SK-N-SH (cell line): ENCODE measurements at places on chromosomes 2 and 18.
A peak's percentile ranks its signal among the peaks of the same experiment; 100 is the strongest.

DNA sequence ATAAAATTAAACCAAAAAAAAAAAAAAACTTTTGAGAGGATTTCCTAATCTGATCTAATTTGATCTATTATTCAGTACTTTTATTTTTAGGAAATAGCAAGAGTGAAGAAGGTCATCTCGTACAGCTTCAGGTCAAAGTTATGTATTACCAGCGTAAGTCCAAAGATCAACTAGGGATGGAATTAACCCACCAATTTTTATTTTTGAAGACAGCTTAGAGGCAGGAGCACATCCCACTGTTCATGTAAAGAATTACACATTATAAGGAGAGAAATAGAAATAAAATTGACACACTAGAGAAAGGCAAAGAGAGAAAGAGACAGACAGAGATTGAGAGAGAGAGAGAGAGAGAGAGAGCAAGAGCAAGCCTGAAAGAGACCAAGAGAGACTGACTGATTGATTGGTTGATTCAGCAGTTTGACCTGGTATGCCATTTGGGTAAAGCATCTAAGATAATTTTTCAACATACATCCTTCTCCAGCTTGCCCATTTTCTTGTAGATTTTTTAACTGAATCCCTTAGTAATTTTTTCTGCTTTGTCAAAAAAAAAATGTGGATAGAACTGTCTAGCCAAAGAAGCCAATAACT lies 25.1 kb downstream of the DOCK10 start:
- no peak for DNase-seq

DNA sequence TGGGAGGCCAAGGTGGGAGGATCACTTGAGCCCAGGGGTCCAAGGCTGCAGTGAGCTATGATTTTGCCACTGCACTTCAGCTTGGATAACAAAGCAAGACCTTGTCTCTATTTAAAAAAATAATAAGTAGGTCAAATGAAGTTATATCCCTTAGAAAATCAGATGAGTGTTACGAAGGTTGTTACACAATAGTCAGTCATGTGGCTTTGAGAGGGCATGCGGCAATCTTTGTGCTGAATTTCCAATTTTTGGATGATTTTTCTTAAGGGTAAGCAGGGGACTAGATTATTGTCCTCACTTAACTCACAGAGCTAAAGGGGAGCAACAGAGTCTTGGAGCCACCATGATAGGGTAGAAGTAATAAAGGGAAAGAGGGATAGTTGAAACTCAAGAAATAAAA lies 71.8 kb downstream of the B3GNT2 start:
- DNase-seq: no peak

DNA sequence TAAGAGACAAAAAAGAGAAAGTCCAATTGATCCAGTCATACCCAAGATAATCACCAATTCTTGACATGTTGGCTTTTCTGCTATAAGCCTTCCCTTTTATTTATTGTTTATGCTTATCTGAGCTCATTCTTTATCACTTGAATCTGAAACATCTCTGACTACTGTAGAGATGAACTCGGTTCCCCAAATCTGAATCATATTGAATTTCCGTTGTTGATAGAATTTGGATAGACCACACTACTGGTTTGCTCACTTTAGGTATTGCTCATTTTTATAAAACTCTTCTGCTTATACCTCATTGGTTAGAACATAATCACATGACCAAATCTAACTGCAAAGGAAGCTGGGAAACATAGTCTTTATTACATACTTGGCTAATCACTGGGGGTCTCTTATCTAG lies 236.9 kb downstream of the TRIB2 start:
- no peak for DNase-seq

DNA sequence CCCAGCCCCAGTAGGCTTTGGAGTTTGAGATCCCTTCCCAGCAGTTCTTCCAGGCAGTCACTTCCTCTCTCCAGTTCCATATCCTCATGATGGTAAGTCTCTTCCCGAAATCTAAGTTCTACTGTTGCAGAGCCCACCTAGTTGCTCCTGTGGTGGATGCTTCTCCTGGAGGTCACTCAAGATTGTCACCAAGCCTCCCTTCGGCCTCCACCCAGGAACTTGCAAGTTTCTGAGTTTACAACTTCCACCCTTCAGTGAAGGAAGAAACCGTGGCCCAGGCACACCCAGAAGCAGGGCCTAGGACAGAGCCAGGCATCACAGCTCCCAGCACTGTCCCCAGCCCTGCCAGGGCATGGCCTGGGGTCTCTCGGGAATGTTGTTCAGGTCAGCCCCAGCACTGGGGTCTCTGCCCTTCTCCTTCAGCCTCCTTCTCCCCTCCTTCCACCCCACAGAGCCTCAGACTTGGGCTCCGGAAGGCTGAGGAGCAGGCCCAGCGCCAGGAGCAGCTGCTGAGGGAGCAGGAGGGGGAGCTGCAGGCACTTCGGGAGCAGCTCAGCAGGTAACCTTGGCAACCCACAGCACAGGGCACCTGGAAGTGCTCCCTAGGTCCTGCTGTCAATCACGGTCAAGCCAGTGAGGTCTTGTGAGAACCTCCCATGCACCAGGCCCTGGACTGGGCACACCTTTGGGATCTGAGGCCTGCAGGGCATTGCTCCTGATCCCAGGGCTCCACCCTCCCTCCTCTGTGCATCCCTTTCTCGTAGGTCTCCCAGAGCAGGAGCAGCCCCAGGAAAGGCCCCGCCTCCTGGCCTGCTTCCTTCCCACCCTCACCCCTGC lies 7.1 kb downstream of the RUFY4 start:
- no peak for DNase-seq

- peak; percentile 13 for DNase-seq
Observed at GRCh38 chr2:204060841-204061240, 124.3 kb downstream of the ICOS start.
